ENCODE measurements at places on chromosomes 7 and 10.
A peak's percentile ranks its signal among the peaks of the same experiment; 100 is the strongest.

GRCh38 chr7:36686499-36686898 is 37.8 kb downstream of the AOAH start:
- peak; percentile 65 for DNase-seq

DNA sequence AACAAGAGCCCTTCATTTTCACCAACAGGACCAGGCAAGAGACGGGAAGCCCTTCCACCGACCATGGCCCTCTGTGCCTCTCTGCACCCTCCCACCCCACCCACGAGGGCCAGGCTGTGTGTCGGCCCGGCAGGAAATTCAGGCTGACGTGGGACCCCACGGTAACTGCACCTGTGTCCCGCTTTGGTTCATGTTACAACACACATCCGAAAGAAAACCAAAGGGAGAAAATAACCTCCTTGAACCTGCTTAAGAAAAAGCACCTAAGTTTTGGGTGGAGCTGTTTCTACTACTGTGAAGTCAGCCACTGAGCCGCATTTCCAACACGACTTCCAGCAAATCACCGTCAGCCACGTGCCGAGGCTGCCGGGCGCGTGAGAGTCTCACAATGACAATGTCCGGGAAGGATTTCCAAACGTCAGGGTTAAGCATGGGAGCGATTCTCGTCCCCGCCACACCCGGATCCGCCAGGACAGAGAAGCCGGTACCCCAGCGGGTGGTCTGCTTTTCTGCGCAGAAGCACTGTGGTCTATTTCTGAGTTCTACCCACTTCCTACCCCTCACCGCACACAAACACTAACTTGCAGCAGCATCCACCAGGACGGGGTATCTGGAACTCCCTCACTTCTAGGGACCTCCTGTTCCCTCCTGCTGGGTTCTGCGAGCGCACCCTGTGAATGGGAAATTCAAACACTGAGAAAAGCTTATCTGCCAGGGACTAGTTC is 36.6 kb downstream of the AMZ1 start:
- no peak for DNase-seq

GRCh38 chr7:46835556-46835955 is 746.4 kb downstream of the TNS3 start:
- no peak for DNase-seq

GRCh38 chr10:69801434-69802315 is at the start of gene COL13A1:
Gene COL13A1 (plus strand): TSS chr10:69801906. CDS start chr10:69802424, 518 bp downstream.
- DNase-seq, result peak; percentile 73

DNA sequence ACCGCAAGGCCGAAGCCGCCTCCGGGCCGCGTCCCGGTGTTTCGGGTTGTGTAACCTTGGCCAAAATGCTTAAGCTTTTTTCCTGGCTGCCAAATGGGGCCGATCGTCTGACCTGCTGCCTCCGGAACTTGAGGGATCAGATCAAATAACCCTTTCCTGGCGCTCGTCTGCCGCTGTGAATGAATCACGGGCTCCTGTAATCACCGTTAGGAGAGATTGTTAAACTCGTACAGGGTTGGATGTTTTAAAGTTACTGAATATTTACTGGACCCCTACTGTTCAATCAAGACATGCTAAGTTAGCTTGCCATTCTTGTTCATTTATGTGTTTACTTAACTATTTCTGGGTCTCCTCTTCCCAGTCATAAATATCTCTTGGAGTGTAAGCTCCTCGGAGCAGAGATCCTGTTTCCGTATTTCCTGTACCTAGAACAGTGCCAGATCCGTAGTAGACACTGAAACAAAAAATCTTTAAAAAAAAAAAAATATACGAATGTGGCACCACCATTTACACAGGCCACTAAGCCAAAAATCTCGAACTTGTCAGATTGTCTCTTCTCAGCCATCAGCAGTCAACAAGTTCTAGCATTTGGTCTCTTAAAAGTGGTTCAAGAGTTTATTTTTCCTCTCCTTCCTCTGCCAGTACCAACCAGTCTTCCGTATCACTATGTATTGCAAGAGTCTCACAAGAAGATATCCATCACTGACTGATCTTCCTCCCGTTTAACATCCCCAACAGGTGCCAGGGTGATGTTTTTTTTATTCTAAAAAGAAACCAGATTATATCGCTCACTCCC is 650 bp upstream of the TM9SF3 start:
- peak; percentile 72 for DNase-seq

GRCh38 chr7:137989094-137989493 is 12.8 kb downstream of the CREB3L2 start:
- DNase-seq, result no peak

GRCh38 chr10:76811430-76811829 is 826.2 kb downstream of the KCNMA1 start:
- no peak for DNase-seq

DNA sequence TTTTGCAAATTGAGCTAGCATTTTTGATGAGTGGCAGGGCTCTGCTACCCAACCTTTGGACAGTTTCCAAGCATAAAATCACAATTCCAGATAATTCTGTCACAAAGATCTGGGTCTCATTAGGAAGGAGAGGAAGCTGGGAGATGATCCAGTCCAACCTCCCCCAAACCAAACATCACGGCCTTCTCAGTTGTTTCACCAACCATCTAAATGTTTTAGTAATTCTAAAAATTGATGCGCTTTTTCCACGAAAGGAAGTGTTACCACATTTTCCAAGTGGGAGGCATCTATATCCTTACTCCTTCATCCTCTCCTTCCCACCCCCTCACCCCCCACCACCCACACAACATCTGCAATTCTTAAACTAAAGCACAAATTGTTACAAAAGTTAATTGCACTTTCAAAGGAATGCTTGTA is 108.3 kb downstream of the EGFR start:
- no peak for DNase-seq

GRCh38 chr7:102080019-102080433 is 206.6 kb upstream of the SH2B2 start:
- no peak for DNase-seq

DNA sequence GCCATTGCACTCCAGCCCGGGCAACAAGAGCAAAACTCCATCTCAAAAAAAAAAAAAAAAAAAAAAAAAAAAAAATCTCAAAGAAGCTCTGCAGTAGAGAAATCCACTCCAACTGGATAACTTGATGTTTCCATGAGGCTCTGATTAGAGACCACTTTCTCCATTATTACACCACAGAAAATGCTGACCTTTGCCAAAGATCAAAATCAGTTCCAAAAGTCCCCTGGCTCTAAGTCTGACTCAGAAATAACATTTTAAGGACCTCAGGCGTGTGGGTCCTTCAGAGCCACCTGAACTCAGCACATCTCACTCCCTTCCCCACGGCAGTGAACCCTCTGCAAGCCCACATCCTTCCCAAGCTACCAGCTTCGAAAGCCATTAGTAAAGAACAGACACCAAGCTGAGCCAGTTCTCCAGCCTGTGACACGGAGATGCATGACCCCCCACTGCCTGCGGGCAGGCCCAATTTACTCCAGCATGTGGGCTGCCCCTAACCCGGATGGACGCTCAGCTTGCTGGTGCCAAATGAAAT is 13.8 kb upstream of the TMEM120A start:
- DNase-seq, result no peak

DNA sequence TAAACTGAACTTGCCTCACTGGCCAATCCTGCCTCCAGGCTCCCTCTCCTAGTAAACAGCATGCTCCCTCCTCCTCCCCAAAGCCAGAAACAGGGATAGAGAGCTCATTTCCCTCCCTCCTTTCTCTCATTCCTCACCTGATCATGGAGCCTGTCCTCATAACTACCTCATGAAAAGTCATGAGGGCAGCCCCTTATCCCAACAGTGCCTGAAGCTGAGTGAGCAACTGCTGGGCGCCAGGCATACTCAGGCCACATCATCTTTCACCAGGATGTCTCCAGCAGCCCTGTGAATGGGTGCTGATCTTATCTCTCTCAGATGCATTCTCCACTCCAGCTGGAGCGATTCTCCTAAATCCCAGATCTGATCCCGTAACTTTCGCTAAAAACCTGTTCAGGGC is 307.2 kb downstream of the PRPF18 start:
- no peak for DNase-seq

DNA sequence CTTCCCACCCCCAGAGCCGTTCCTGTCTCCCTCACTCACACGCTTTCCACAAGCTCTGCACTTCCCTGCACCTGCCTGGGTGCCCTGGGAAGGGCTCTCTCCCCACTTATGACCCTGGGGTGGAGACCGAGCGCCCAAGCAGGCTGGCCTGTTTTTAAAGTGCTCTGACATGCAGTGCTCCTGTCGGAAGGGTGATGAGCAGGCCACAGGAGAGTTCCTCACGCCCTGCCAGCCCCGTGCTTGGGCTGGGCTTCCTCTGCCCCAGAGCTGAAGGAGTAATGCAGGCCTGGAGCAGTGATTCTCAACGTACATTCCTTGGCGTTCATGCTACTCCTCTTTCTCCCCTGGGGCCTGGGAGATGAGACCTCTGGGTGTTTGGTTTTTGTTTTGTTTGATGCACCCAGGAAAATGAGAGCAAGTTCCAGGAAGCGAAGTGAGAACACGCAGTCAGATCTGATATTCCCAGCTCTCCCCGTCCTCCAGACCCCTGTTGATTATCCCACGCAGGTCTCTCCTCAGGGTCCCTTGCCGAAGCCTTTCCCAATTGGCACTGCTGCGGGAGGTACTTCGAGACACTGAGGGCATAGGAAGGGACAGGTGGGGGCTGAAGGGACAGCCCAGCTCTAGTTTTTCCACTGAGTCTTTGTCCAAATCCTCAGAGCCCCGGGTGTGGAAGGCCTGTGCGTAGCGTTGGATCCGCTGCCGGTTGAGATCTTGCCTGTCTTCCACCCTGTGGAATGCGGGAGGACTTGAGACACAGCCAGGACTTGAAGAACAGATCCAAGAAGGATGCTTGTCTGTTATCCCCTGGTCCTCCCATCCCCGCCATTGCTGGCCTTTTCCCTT is 14.1 kb downstream of the TRPV6 start:
- no peak for DNase-seq

DNA sequence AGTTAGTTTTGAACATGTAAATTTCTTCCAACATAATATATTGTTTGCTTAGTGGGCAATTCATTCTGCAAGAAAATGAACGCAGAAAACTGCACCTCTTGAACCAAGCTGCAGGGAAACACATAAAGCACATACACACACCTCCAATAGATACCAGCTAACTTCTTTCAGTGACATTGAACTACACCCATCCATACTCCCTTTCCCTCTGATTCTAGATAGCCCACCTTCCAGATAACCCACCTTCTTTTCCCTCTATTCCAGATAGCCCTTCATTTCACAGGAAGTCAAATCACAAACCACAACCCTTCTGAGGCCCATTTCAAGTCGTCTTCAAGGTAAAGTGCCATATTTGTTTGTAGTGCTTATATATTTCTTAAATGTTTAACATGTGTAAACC is 28.5 kb downstream of the NRBF2 start:
- no peak for DNase-seq

DNA sequence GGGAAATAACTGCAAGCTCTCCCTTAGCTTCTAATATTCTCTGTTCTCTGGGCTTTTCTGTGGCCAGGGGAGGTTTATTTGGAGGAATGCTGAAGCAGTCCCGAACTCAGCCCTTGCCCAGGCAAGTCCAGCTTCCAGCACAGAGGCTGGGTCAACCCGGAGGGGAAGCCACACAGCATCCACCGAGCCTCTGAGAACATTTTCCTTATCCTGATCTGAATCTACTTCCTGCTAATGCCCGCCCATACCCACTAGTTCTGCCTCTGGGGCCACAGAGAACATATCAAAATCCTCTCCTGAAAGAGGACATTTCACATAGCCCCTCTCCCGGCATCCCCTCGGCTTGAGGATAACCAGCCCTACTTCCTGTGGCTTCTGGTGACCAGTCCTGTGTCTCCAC is 31.1 kb downstream of the SH3PXD2A start:
- no peak for DNase-seq

GRCh38 chr10:75203724-75204123 is 6.9 kb upstream of the VDAC2 start:
- DNase-seq, result no peak

GRCh38 chr7:80843018-80843677 is 75.7 kb downstream of the SEMA3C start:
- DNase-seq, result no peak

DNA sequence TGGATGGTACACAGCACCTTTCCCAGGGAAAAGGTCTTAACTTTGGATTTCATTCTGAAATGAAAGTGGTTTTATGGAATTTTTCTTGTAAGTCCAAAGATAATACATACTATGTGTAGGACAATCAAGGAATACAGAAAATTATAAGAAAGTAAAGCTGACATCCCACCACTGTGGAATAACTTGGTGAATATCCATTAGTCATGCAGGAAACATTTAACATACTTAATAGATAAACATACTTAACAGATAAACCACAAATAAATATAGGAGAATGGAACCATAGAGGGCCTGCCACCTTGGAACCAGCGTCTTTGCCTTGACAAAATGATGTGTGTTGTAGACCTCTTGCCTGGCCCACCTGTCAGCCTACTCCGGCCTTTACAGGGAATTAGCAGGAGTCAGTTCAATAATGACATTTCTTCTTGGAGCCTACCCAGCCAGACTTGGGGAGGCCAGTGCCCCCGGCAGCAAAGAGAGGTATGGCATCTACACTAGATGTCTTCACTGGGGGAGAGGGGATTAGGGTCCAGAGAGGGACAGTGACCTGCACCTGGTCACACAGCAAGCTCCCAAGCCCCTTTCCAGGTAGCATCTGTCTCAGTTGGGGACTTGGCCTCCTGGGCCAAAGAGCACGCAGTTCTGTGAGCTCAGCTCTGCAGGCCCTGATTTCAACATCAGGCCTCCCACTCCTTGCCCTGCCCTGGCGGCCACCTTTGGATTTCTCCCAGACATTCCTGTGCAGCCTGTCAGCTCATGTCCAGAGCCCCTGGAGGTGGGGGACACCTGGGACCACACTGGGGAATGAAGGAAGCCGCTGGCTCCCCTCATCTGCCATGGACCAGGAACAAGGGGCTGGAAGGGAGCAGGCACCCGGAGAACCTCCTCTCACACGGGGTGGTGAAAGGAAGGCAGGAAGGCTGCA is 112.6 kb upstream of the PPIF start:
- DNase-seq, result no peak

- no peak for DNase-seq
These were observed 59.1 kb downstream of the ARMC3 start for GRCh38 chr10:22986771-22987542.

- no peak for DNase-seq
These were observed 63.8 kb downstream of the UNCX start for GRCh38 chr7:1296356-1296981.

DNA sequence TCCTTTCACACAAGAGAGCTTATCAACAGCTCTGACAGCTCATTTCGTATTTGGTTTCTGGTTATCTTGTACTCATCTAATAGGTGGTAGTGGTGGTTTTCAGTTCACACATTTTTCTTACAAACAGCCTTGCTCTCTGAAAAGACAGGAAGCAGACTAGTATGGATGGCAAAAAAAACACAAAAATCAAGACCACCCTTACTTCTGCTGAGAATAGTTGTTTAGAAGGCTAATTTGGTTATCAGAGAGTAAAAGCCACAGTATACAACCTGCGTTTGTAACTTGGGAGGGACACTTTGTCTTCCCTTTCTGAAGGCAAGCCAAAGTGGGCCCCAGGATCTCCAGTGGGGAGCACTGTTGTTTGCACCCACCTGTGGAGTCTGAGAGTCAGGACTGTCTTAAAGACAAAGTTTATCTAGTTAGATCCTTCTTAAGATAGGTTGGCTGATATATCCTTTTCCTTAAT is 68.0 kb downstream of the PIP4K2A start:
- DNase-seq, result no peak

All from LoVo (cell line).